ENCODE measurements at places on chromosomes 7 and 10.

- no peak for DNase-seq
Measured at GRCh38 chr10:13820964-13821337, 234.2 kb downstream of the PRPF18 start.

GRCh38 chr10:5779730-5780129 lies 33.5 kb downstream of the GDI2 start:
- DNase-seq, result no peak

GRCh38 chr7:28483908-28484605 lies 71.7 kb downstream of the CREB5 start:
- no peak for DNase-seq

- DNase-seq, result no peak
Measured at GRCh38 chr7:113521468-113521867, 397.3 kb downstream of the PPP1R3A start.

DNA sequence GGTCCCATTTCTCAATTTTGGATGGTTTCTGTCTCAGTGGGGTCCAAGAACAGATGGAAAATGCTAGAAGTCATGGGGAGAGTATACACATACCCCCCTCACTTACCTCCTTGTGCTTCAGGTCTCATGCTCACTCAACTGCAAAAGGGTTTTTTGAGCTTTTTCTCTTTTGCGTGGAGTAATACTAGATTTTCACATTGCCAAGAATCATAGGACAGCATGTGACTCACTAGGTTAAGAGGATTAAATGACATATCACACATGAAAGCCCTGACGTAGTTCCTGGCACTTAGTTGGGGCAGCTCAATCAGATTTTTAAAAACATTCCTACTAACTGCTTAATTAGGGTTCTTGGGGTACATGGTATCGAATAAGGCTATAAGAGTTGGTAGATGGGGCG lies 4.5 kb downstream of the PI4K2A start:
- DNase-seq, result no peak

DNA sequence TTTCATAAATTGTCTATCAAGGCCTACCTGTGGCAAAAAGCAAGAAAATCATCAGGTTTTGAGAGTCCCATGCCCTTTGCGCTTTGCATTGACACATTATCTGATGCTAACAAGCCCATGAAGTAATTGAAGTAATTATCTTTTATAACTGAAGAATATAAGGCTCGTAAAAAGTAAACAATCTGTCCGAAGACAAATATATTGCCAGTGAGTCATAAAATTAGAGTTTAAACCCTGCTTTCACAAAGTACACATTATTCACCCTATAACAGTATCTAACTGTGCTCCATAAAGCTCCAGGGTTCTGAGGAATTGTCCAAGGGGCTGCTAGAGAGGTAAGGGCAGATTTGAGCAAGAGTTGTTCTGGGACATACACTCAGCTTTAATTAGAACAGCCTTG lies 102.3 kb upstream of the PPP1R3A start:
- DNase-seq, result no peak

DNA sequence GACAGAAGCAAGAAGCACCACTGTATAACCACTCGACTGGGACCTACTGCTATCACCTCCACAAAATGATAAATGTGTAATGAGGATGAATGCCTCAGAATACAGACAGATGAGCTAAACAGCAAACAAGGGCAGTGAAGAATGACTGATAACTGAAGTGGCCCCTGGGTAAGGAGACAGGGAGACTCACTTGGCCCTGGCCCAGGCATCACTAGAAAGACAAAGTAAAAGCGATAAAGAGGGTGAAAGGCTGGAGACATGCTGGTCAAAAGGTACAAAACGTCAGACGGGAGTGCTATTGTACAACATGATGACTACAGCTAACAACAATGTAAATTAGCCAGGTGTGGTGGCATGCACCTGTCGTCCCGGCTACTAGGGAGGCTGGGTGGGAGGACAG lies 27.8 kb upstream of the APBB1IP start:
- no peak for DNase-seq

DNA sequence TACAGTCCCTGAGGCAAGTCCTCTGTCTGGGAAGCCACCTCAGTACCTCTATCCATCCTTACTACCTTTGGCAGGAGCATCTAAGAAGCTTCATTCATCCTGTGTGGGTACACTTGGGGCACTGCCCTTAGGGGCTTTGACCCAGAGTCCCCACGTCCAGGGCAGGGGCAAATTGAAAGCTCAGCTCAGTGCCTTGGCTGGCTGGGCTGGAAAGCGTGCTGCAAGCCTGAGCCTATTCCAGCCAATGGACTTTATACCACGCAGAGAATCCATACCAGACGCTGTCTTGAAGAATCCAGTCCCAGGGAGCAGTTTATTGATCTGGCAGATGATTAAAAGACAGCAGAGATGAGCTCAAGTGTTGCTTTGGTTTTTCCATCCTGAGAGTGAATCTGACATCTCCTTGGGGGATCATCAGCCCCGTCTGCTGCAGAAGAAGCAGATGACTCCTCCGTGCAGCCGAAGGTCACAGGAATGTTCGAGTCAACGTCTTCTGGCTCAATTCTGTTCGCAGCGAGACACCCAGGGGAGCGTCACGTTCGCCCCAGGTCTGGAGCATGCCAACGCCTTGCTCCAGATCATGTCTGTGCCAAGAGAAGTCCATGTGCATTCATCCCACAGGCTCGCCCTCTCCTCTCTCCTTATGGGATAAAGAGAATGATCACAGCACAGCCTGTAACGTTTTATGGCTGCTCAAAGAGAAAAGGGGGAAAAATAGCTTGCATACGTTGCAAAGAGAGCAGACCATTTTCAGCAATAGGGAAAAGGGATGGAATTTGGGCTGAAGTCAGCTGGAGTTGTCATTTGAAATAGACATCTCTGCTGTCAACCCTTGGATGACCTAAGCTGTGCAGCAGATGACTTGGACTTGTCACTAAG lies 35.8 kb upstream of the LYZL1 start:
- no peak for DNase-seq

DNA sequence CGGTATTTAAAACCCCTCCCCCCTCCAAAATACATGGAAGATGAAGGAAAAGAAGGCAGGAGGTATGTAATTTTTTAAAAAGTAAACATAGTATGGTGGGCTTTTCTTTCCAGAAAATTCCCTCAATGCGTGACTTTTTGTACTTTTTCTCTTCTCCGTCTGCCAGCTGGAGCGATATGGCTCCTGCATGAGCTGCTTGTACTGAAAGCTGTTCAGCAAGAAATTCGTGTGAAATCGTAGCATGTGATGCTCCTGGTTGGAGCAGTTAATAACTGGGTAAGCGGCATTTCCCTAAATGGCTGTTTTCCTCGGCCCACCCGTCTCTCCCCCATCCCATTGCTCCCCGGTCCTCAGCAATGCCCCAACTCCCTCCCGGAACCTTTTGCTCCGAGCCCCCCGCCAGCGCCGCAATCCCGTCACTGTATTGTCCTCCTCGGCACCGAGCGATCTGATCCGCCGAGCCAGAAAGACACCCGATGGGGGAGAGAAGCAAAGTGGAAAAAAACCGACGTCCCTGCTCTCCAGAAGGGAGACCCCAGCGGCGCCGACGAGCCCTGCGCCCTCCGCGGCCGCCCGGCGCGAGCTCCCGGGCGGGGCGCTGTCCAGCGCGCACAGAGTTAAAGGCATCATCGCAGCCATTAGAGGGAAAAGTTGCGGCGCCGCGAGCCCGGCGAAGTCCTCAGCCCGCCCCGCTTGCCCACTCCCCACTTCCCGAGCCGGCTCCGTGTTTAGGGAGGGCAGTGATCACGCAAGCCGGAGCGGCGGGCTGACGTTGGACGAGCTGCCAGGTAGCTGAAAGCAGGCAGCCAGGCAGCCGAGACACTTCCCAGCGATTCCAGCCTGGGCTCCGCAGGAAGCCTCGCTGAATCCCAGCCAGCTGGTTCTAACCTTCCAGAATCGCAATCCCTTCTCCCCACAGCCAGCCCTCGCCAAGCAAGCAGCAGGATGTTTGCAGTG lies at the start of gene VSTM2A:
VSTM2A (plus strand) TSS at position 707 of the 957 bp plus-strand sequence. CDS start 356 bp downstream, outside the sequence.
- DNase-seq, result no peak

DNA sequence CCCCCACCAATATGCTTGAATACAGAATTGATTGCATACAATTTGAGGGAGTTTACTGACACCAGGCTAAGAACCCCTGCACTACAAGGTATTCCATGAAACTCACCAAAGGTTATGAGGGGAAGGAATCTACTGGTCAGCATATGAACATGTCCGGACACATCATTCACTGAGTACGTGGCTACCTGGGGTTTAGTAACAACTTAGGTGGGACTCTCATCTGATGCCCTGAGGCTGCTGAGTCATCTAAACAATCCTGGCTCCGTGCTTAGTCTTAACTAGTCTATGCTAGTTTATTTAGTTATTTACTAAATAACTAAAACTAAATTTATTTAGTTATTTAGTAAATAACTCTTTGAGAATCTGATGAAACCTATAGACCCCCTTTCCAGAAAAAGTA lies 11.3 kb downstream of the PI4K2A start:
- DNase-seq, result no peak

- no peak for DNase-seq
Measured at GRCh38 chr10:111756217-111757061, 427.1 kb downstream of the GPAM start.

GRCh38 chr7:38452681-38453108 lies 178.5 kb downstream of the AMPH start:
- DNase-seq, result no peak

- no peak for DNase-seq
Measured at GRCh38 chr10:73060738-73061635, 35.7 kb downstream of the P4HA1 start.

DNA sequence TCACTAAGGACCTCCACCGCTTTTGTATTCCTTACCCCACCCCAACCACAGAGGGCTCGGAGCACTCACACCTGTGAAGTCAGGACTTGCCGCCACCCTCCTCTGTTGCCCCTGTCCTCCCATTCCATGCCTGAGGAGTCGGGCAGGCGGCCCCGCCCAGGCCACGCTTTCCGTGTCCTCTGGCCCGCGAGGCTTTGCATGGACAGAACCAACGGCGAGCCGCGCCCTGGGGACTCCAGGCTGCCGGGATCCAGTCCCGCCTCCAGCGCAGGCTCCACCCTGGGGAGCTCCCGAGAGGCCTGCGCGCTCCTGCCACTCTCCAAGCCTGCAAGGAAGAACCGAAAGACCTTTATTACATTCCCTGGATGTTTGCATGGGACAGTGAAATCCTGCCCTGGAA lies 366.4 kb upstream of the POM121L12 start:
- no peak for DNase-seq

GRCh38 chr10:130421909-130422308 lies 285.7 kb downstream of the GLRX3 start:
- DNase-seq, result no peak

DNA sequence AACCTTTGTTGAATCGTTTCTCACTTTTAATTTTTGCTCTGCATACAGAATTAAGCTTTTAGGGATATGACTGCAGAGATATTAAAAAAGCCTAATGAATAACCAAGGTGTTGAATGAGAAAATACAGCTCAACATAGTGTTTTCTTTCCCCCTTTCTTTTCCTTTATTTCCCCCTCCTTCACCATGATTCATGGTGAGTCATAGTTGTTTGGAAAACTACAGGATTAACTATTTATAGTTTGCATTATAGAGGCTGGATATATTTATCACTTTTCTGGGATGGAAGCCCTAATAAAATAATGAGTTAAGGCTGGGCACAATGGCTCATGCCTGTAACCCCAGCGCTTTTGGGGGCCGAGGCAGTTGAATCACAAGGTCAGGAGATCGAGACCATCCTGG lies 115.0 kb downstream of the DNAJB9 start:
- no peak for DNase-seq

GRCh38 chr7:158244873-158245723 lies 342.5 kb downstream of the PTPRN2 start:
- no peak for DNase-seq

GRCh38 chr7:1532456-1533254 lies 2.2 kb downstream of the MAFK start:
- peak; percentile 34 for DNase-seq

- no peak for DNase-seq
Measured at GRCh38 chr7:112121318-112121717, 84.9 kb downstream of the DOCK4 start.

DNA sequence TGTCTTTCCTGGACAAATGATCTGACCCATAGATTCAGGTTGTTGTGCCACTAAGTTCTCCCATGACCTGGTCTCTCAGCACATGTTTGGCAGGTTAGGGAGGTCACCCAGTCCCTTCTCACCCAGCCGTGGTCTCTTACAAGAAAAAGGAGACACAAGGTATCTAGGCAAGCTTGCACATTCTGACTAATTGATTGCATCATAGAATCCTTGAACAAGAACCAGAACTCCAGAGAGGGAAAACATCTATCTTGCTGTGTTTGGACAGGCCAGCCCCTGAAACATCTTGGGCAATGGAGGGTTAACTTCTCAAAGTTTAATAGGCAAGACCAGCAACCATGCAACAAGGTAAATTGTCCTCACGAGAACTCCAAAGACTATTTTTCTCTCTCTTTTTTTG lies 8.5 kb upstream of the HK1 start:
- no peak for DNase-seq

GRCh38 chr10:75018251-75018650 lies 93.2 kb upstream of the SAMD8 start:
- DNase-seq, result no peak

DNA sequence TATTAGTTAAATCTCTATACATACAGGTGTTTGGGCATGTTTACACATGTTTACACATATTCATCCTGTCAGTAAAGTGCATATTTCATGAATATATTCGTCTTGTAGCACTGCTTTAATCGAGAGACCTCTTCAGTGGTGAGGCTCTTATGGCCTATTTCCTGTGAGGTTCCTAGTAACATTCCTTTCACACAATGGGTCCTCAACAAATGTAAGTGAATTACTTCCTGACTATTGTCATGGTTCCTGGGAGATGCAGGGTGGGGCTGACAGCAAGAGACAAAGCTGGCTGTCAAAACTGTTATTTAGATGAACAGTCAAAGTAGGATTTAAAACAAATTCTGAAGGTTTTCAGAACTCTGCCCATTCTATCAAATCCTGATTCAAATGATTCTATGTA lies 12.4 kb upstream of the SEMA3A start:
- no peak for DNase-seq

- no peak for DNase-seq
Measured at GRCh38 chr10:108358912-108359311, 1194.4 kb upstream of the SORCS1 start.

DNA sequence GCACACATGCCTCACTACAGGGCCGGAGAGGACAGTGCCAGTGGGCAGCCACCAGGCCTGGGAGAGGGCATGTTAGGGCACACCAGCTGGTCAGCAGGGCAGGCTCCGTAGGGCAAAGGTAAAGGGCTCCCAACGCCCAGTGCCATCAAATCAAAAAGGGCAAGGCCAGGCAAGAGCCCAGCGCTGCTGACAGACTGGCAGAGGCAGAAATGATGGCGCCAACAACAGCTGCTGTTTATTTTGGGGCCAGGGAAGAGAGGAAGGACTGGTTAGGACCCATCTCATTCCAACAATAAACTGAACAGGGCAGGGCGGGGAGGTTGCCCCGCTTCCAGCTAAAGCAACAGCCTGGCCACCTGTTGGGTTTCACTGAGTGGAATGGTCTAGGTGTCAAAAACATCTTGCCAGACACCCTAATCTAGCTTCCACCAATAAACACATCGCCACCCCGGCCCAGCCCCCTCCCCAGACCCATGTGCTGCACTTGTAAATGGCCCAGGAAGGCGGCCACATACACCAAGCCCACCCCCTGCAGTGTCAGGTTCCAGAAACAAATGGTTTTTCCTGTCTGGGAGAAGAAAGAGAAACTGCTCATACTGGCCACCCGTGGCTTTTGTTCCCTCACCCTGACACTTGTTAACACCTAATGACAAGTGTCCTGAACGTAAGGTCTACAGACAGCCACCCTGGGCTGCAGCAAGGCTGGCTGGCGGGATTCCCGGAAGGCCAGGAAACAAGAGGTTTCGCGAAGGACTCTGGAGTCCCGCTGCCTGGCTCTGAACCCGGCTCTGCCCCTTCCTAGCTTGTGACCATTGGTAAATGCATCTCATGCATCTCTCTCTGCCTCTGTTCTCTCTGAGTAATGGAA lies 15.3 kb downstream of the SH3PXD2A start:
- no peak for DNase-seq

- DNase-seq, result no peak
Measured at GRCh38 chr7:98724591-98724990, 107.5 kb downstream of the NPTX2 start.

All from activated T-cell treated with anti-CD3 and anti-CD28 coated beads for 48 hours (primary cell).